ENCODE measurements at places on chromosomes 11 and 22. TPM values are rescaled to one million over a fixed set of nuclear protein-coding genes. Genes with fewer than 3 reads are reported as not detected.
A peak's percentile ranks its signal among the peaks of the same experiment; 100 is the strongest.

- DNase-seq, result no peak
These were observed 4.2 kb downstream of the AMPD3 start for GRCh38 chr11:10459029-10459970.

Gene CHRNA10
- total RNA-seq, result under 0.01 TPM

- DNase-seq, result peak; percentile 41
These were observed 56.8 kb upstream of the GRIA4 start for GRCh38 chr11:105553025-105553424.

- no peak for DNase-seq
These were observed 9.5 kb downstream of the SEPTIN3 start for GRCh38 chr22:41978732-41979131.

- no peak for DNase-seq
These were observed 26.5 kb downstream of the KRTAP5-5 start for GRCh38 chr11:1656061-1656441.

DNA sequence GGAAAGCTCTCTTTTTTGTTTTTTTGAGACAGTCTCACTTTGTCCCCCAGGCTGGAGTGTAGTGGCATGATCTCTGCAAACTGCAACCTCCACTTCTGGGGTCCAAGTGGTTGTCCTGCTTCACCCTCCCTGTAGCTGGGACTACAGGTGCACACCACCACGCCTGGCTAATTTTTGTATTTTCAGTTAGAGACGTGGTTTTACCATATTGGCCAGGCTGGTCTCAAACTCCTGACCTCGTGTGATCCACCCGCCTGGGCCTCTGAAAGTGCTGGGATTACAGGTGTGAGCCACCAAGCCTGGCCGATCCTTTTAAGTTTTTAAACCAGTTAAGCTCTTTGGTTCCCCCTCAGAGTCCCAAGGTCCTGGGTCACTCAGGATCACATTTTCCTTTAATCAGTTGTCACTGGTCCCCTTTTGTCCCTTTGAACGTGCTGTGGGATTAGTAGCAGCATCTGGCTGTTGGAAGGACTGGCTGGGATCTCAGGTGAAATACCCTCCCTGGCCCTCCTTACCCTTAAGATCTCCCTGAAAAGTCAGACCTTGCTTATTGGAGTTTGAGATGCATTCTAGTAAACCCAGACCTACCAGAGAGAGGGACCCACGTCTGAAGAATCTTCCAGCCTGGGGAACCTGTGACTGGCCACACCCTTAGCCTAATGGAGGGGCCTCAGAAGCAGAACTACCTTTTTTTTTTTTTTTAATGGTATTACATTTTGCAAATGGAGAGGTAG lies 8.1 kb downstream of the MALAT1 start:
- DNase-seq, result peak; percentile 95

DNA sequence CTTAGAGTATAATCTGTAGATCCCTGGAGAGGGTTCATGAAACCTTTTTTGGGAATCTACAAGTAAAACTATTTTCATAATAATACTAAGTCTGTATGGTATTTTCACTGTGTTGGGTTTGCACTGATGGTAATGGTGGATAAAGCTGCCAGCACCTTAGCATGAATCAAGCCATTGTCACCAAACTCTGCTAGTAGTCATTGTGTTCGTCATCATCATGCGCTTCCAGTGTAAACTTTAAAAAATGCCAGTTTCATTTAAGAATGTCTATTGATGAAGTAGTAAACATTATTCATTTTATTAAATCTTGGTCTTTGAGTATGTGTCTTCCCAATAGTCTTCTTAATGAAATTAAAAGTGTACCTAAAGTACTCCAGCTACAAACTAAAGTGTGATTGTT lies 15.0 kb downstream of the ALKBH3 start:
- no peak for DNase-seq

DNA sequence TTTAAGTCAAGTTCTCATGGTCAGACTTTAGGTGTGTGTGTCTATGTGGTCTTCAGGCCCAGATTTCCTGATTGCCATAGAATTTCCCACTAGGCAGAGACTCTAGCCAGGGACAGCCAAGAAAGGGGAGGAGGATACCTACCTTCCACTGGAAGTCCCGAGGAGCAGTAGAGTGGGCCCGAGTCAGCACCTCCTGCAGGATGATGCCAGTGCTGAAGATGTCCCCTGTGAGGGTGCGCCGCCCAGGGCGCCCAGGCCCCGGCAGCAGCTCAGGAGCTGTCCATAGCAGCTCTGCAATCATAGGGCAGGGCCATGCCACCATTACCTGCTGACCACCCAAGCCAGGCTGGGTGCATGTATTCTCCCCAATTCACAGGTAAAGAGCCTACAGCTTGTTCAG lies 41.6 kb upstream of the LRRC32 start:
- DNase-seq, result no peak

GRCh38 chr11:108154591-108154990 lies 33.2 kb downstream of the ACAT1 start:
- DNase-seq, result no peak

DNA sequence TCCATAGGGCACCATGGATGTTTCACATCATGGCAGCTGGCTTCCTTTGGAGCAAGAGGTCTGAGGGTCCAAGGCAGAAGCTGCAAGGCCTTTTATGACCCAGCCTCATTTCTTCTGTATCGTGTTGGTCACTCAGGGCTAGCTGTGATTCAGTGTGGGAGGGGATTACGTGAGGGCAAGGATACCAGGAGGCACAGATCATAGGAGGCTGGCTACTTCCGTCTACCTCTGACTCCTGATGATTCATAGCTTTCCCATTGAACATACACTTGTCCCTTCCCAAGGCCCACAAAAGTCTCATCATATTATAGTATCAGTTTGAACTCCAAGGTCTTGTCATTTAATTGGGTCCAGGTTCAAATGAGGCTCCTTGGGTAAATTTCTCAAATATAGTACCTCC lies 135.3 kb upstream of the ZBED5 start:
- peak; percentile 2 for DNase-seq

Gene PHOX2A
- not detected for total RNA-seq

DNA sequence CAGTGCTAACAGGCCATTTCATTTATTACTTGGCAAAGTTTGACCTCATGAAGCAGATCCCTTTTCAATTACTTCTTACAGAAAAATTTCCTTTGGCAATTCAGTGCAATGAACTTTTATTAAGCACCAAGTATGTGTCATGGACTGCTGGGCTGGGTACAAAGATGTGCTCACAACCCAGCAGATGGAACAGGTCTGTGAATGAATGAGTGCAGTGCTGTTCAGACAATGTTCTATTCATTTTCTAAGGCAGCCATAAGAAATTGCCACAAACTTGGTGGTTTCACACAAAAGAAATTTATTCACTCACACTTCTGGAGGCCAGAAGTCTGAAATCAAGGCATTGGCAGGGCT lies 428.5 kb downstream of the SOX6 start:
- no peak for DNase-seq

GRCh38 chr22:19959043-19959586 lies 17.5 kb upstream of the TXNRD2 start:
- peak; percentile 39 for DNase-seq

DNA sequence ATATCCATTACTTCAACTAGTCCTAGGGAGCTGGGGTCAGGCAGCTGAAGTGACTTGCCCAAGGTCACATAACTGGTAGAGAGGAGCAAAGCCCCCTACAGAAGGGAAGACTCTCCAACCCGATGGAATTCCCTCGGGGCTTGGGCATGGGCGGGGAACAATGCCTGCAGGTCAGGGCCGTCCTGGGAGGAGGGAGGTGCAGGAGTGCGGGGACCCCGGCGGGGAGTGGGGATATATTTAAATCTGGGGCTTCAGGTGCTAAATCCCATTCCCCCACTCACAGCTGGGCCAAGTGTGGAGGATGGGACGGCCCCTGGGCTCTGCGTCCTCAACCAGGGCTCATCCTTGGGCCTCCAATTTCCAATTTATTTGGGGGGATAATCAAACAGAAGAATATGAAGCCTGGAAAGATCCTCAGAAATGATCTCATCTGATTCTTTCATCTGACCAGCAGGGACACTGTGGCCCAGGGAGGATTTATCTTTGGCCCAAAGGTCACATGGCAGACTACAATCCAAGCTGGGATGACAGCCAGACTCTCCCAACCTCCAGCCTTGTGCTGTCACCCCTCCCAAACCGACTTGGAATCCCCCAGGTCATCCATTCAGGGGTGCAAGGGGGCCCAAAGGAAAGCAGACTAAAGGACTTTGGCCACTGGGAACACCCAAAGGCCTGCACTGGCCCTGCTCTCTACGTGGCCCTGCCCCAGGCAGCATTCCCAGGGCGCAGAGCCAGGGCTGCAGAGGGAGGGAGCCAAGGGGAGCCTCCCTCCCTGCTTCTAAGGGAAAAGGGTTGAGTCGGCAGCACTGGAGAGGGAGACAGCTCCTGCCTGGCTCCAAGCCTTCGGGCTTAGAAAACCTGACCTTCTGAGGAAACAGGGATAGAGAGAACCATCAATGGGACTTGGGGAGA lies 8.7 kb upstream of the C1QTNF6 start:
- DNase-seq, result peak; percentile 79

GRCh38 chr11:47243454-47243853 lies 5.2 kb downstream of the ACP2 start:
- DNase-seq, result no peak

DNA sequence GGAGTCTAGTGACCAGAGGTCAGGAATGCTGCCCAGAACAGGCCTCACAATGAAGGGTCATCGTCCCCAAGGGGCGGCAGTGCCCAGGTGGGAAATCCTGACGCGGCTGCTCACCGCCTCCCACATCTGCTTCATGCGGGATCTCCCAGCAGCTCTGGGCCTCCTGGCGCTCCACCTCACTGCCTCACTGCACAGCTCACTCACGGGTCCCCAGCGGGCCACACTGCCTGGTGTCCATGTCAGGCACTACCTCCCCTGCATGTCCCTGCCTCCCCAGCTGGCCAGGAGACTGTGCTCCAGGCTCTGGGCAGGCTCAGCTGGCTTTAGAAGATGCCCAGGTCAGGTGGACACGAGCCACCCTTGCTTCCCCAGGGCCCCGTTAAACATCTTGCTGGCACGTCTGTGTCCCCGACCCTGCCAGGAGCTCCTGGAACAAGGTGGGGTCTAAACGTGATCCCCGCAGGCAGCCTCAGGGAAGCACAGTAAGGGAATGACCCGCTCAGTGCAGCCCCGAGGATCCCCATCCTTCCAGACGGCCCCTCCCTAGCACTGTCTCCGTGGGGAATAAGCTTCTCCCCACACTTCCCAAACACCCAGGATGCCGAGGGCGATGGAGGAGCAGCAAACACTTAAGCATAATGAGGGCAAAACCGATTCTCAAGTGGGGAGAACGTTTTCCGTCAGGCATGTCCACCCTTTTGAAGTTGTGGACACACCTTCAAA lies 93.2 kb downstream of the TRMU start:
- no peak for DNase-seq

GRCh38 chr11:131546218-131546895 lies 175.9 kb downstream of the NTM start:
- DNase-seq, result no peak

DNA sequence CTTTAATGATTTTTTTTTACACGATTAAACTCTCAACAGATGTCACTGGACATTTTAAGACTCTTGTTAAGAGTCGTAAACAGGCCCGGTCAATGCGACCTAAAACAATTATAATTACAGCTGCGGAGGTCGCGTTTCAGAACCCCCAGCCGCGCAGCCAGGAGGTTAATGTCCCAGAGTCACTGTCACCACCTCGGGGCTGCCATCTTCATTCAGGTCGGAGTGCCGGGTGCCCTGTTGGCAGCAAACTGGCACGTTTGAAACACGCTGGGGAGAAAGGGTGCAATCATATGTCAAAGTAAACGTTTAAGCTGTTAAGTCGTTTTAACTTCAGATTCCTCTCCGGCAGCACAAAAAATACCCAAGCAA lies 711 bp upstream of the PHF21B start:
- no peak for DNase-seq

Gene WNT7B
- total RNA-seq, result under 0.01 TPM

- peak; percentile 5 for DNase-seq
These were observed 4.2 kb downstream of the OR9I1 start for GRCh38 chr11:58121096-58121495.

Gene SYT7
- not detected for total RNA-seq

DNA sequence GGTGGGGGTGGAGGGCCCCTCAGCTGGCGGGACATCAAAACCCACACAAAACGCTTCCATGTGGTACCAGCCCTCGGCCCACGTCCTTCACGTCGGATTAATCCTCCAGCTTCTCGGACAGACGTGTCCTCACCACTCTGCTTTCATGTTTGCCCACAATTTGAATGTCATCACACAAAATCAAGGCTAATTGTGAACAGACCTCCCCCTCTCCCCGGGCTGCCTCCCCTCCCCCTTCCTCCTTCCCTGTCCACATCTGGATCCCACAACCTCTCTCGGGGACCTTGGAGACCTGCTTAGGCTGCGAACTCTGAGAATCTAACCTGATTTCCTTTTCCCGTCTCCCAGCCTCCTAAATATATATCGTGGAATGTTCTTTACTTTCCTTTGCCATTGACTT lies 262.9 kb downstream of the MN1 start:
- DNase-seq, result no peak

DNA sequence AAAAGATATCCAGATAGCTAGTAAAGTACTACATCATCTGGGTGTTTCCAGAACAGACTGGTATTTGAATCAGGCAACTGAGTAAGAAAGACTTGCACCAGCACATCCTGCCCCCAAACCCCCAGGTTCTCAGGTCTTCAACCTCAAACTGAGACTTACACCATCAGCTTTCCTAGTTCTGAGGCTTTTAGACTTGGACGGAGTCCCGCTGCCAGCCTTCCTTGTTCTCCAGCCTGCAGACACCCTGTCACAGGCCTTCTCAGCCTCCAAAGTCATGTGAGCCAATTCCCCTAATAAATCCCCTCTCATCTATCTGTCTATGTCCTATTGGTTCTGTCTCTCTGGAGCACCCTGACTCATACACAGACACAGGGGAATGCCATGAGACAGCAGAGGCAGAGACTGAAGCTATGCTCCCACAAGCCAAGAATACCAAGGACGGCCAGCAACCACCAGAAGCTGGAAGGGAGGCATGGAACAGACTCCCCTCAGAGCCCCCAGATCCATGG lies 10.9 kb downstream of the SMCO4 start:
- DNase-seq, result peak; percentile 25

Gene SMIM38
- total RNA-seq, result under 0.01 TPM

DNA sequence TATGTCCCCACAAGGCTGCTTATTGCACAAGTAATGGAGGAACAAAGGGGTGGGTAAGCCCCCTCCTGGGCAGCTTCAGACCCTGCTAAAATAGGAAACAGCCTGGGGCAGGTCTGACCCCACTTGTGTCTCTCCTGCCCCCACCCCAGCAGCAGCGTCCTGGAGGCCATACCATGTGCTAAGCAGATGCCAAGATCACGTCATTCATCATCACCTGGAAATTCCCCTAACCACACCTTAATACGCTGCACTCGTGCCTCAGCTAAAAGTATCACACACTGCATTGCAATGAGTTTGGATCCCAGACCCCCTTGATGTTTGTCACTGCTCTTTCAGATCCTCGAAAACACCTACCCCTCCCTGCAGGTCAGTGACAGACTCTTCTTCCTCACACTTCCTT lies 27.8 kb upstream of the GGTLC2 start:
- no peak for DNase-seq

Gene PKP3
- total RNA-seq, result 2.2 TPM

Measured in IMR-90 (cell line).